Large intestine (tissue), 12 donors: ENCODE measurements at places on chromosomes 13 and 19.

DNA sequence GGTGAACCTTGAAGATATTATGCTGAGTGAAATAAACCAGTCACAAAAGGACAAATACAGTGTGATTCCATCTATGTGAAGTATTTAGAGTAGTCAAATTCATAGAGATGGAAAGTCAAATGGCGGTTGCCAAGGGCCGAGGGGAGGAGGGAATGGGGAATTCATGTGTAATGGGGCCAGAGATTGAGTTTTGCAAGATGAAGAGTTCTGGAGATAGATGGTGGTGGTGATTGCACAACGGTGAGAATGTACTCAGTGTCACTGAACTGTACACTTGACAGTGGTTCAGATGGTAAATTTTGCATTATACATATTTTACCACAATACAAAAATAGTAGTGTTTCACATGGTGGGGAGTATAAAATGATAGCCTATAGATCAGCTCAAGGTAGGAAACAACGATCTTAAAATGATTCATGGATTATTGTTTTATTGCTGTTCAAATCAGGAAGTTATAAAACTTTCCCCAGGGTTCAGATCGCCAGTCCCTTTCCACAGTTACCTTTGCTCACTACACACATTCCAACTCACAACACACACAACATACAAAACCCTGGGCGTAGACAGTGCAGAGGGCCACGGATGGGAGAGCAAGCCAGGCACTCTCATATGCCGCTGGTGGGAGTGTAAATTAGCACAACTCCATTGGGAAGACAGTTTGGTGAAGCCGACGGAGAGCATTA is 219.9 kb downstream of the ZIC5 start:
- no peak for DNase-seq

GRCh38 chr19:4083677-4084546 is 17.2 kb upstream of the ZBTB7A start:
- peak; percentile 86 for DNase-seq

DNA sequence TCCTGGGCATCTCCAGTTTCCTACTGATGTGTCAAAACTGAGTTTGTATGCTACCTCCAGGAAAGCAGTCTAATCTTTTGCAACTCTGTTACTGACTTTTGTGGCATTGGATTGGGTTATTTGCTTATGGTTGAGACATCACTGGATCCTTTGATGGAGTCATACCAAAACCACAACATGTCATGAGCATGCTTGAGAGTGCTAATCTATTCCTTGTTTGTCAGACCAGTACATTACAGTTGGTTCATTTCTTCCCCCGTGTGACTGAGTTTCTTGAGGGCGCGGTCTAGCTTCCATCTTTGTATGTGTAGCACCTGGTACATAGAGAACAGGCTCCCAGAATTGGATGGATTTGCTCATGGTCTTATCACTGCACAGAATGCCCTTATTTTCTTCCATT is 43.2 kb downstream of the SUGT1 start:
- DNase-seq, result no peak

DNA sequence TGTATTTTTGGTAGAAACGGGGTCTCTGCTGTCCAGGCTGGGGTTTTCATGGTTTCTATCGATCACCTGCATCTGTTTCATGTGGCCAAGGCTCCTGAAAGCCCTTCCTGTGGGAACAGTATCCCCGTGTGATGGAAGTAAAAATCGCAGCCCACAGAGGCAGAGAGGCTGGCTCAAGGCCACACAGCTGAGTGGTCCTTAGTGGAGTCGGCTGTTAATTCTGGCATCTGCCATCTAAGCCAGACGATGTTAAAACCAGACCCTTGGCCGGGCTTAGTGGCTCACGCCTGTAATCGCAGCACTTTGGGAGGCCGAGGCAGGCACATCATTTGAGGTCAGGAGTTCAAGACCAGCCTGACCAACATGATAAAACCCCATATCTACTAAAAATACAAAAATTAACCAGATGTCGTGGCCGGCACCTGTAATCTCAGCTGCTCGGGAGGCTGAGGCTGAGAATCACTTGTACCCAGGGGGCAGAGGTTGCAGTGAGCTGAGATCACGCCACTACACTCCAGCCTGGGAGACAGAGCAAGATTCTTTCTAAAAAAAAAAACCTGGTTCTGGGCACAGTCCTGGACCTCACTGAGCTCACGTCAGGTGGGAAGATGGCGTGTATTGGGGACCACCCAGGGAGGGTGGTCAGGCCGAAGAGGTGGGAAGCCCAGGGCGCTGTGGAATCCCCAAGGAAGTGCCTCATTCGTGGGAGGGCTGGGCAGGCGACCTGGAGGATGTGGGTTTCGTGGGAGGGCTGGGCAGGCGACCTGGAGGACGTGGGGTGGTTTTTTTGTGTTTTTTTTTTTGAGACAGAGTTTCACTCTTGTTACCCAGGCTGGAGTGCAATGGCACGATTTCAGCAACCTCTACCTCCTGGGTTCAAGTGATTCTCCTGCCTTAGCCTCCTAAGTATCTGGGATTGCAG is 18.5 kb upstream of the MISP start:
- no peak for DNase-seq

GRCh38 chr19:16244091-16244490 is 46.4 kb downstream of the AP1M1 start:
- DNase-seq, result no peak

- DNase-seq, result no peak
Observed at GRCh38 chr19:29837448-29837981, 25.7 kb downstream of the CCNE1 start.

DNA sequence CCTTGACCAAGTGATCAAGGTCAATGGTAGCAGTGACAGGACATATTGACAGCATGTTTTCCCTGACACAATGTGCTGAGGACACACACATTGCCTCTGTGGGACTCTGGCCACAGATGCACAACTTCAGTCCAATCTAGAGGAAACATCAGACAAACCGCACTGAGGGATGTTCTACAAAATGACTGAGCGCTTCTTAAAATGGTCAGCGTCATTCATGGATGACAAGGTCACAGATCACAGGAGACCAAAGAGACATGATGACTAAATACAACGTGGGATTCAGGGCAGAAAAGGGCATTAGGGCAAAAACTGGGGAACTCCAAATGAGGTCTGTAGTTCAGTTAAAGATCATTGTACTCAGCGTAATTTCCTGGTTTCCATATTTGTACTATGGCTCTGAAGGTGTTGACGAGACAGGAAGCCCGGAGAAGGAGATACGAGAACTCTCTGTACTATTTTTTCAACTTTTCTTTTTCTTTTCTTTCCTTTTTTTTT is 20.6 kb downstream of the PBX4 start:
- DNase-seq, result no peak

DNA sequence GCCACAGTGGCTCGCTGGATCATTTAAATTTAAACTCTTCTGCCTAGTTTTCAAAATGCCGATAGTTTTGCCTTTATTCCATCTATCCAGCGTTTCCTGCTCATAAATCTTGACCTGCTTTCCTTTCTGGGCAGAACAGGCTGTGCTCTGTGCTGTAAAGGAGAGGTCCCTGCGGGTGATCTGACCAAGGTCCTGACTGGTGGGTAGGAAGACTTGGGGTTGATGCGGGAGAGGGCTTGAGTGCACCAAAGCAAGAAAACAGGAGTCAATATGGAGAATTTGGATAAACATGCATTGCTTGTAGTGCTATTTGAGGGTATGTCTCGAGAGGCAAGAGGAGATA is 533.6 kb downstream of the MYO16 start:
- no peak for DNase-seq

- DNase-seq, result no peak
Observed at GRCh38 chr13:37326334-37326733, 220.9 kb upstream of the CSNK1A1L start.

GRCh38 chr19:2805991-2806649 is 13.5 kb upstream of the ZNF554 start:
- no peak for DNase-seq

- DNase-seq, result no peak
Observed at GRCh38 chr13:103354171-103354570, 288.0 kb upstream of the SLC10A2 start.

DNA sequence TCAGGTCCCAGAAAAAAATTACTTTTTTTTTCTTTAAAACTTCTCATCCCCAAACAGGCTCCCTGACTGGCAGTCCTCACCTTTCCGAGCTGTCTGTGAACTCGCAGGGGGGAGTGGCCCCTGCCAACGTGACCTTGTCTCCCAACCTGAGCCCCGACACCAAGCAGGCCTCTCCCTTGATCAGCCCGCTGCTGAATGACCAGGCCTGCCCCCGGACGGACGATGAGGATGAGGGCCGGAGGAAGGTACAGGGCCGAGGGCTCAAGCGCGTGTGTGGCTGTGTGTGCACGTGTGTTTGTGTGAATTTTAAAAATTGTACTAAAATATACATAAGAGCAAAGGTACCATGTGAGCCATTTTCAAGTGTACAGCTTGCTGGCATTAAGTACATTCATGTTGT is 167.6 kb downstream of the STK24 start:
- no peak for DNase-seq

- no peak for DNase-seq
Observed at GRCh38 chr13:98446234-98446621, 130.7 kb downstream of the STK24 start.

DNA sequence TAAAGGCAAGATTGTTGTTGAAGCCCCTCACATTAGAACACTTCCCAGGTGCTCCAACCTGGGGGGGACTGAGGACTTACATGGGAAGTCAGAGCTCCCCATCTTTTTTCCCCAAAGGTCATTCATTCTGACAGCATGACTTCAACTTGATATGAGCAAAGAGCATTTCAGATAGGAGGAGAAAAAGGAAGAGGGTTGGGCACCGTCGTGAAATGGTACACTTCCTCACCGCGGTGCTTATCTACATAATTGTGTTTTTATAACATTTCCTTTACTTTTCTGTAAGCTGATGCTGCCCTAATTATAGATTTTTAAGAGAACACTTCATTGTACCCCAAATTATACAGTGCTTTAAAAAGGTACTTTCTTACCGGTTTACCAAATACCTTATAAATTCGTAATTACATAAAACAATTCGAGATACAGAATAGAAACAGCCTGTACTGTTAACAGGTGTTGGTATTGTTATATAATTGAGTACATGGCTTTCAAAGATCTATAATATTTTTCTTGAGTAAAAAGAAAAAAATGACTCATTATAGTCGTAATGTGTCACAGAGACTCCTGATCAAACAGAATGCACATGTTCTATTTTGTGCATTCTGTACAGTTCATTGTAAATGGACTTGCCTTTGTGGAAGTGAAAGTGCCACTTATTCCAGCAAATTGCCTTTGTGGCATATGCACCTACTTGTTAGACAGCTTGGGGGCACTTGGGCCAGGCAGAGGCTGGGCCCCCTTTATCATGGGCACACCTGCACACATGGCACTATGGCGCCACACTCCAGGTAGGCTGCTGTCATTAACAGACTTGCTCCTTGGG is 81.8 kb downstream of the GGACT start:
- DNase-seq, result no peak

DNA sequence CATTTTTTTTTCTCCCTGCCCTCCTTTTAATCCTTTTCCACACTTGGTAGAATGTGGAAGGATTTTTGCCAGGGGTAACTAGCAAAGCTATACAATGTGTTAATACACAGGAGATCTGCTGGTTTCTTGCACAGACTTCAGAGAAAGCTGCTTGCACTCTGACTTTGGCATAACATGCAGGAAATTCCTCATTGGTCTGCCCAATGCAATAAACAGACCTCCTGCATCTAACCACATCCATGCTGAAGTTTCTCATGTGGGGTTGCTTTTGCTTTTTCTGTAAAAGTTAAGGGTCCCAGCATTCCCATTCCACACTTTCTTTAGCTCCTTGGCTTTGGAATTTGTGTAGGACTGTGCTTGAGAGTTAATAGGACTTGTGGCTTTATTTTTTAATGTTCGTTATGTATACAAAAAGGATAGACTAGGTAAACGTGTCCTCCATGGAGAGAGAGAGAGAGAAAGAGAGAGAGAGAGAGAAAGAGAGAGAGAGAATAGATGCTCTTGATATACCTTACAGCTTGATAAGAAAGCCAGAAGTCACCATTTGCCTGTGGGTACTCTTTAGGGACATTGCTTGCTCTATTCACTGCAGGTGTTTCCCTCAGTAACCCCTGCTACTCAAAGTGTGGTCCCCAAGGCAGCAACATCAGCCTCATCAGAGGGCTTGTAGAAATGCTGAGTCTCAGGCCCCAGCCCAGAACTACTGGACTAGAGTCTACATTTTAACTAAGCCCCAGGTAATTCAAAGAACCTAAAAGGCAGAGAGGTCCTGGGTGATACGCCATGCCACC is 170.5 kb downstream of the SHISA2 start:
- no peak for DNase-seq

GRCh38 chr13:110236431-110236830 is 70.5 kb downstream of the COL4A1 start:
- no peak for DNase-seq

- DNase-seq, result no peak
Observed at GRCh38 chr13:30453727-30454126, 12.0 kb downstream of the HMGB1 start.

- peak; percentile 11 for DNase-seq
Observed at GRCh38 chr13:22427783-22428182, 753.0 kb upstream of the SGCG start.

- no peak for DNase-seq
Observed at GRCh38 chr13:22336460-22336859, 665.6 kb downstream of the FGF9 start.

GRCh38 chr19:47492571-47493377 is 8.8 kb upstream of the KPTN start:
- DNase-seq, result no peak

DNA sequence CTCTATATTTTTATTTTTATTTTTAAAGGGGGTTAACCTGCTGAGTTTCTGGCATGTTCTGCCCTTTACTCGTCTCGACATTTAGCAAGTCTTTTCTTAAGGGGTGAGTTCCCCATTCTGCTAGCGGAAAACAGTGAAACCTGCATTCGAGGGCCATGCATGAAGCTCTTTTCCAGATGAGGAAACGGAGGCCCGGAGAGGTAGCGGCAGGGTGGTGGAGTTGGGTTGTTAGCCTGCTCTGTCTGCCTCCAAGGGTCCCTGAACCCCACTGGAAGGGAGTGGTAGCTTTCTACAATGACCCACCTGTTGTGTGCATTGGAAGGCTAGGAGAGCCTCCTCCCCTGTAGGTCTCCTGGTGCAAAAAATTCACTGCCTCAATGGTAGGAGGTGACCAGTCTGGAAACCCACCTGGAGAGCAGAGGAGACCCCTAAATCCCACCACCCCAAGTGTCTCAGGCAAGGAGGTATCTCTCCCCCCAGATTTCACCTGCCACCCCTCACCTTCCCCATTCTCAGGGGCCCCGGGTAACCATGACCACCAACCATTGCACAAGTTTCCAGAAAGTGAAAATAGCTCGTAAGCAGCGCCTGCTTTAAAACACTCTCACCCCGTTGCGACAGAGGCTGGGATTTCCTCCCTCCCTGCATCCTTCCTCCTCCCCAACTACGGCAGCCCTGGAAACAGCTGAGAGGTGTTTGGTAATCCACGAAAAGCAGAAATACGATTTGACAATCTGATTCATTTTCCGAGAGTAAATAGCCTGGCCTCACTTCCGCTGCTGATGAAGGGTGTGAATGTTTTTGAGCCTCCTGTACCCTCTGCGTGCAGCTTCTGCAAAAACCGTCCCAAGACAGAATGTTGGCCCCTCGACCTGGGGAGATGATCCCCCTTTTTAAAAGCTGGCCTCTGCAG is 3.5 kb downstream of the KLF2 start:
- DNase-seq, result peak; percentile 45
